ENCODE measurements at places on chromosomes 12 and 14. TPM values are rescaled to one million over a fixed set of nuclear protein-coding genes. Genes with fewer than 3 reads are reported as not detected.

DNA sequence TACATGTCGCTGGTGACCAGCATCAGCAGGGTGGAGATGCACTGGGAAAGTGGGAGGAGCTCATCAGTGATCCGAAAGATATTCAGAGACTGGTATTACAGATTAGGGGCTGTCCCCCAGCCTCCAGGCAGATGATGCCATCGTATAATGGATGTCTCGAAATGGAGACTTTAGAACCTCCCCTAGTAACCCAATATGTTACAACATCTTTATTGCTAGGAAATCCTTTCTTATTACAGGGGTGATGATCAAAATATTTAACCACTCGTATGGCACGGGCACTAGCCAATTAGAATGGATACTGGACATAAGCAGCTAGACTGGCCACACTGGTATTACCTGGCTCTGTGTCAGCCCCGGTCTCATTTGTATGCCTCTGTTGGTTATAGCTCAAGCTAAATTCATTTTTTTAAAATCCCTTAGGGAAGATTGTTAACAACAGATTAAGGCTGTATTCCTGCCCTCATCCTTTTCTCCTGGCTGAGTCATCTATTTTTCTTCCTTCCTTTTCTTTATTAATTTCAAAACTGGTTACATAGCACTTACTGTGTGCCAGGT, 10.8 kb upstream of the CEBPE start:
- no peak for DNase-seq

GRCh38 chr14:71438684-71439083, 493.5 kb upstream of the RGS6 start:
- no peak for DNase-seq

DNA sequence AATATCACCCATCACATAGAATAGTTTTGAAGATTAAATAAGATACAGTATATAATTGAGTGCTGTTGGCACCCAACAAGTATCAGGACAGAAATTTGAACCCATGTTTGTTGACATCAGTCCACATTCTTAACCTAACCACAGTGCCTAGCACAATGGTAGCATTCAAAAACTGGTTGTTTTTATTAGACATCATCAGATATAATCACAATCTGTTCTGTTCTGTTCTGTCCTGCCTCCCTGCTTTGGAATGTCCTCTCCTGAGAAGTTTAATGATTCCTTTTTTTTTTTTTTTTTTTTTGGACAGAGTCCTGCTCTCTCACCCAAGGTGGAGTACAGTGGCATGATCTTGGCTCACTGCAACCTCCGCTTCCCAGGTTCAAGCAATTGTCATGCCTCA, 476.6 kb downstream of the RMST start:
- DNase-seq, result no peak

DNA sequence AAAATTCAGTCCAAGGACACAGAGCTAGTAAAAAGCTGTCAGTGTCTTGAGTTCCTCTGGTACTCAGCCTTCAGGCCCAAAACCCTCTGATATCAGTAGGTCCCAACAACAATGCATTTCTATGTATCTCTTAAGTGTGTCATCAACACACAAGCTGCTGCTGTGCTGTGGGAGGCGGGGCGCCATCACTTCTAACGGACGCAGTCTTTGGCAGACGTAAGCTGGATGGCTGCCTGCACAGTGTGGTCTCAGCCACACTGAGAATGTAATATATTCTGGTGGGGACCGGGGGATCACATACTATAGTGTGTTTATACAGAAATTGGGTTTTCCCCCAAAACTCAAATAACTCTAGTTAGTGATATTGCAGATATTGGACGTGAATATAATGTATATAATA, 123.9 kb downstream of the SUDS3 start:
- DNase-seq, result no peak

- DNase-seq, result no peak
Measured at GRCh38 chr12:27754795-27755194, 25.2 kb upstream of the KLHL42 start.

DNA sequence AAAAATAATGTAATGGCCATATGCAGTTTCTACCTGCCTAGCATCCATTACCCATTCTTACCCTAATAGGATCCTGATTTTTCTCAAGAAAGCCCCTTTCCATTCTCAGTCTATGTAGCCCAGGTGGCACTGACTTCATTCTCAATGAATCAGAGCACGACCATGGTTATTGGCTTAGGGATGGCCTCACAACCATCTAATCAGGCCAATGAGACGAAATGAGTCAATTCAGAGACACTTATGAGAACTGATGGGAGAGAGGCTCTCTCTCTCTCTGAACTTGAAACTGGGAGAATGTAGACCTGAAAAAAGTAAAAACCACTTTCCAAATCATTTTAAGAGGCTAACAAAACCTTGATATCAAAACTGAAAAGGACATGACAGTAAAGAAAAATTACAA, 45.3 kb upstream of the OXA1L start:
- no peak for DNase-seq

The ATN1 gene
- total RNA-seq, result 112 TPM
